ENCODE measurements at places on chromosomes 2 and 18. TPM values are rescaled to one million over a fixed set of nuclear protein-coding genes. Genes with fewer than 3 reads are reported as not detected.

Gene CCDC141
- total RNA-seq = 1.7 TPM

Gene GKN2
- not detected for total RNA-seq

Gene LYG2
- not detected for total RNA-seq

Gene DSG3
- not detected for total RNA-seq

Gene NEU2
- not detected for total RNA-seq

Gene MITD1
- total RNA-seq = 30.3 TPM

Gene TMEM87B
- 20.1 TPM for total RNA-seq

Gene WDFY1
- 47.1 TPM for total RNA-seq

Gene SAG
- total RNA-seq = not detected

Gene LOXL3
- 12.0 TPM for total RNA-seq

Gene EIF2AK3
- 19.8 TPM for total RNA-seq

Gene ANKRD30B
- total RNA-seq = 17.4 TPM

GRCh38 chr2:174587579-174587978 lies 10.0 kb downstream of the WIPF1 start:
- peak overlapping the region; percentile 63 for H3K27ac ChIP-seq
- H3K27me3 ChIP-seq = no peaks in the 10 kb centered on the region
- no peak for DNase-seq
- H3K4me1 ChIP-seq = peaks cover 50% of the 10 kb centered on the region
- no peak overlapping the region for H3K4me3 ChIP-seq

DNA sequence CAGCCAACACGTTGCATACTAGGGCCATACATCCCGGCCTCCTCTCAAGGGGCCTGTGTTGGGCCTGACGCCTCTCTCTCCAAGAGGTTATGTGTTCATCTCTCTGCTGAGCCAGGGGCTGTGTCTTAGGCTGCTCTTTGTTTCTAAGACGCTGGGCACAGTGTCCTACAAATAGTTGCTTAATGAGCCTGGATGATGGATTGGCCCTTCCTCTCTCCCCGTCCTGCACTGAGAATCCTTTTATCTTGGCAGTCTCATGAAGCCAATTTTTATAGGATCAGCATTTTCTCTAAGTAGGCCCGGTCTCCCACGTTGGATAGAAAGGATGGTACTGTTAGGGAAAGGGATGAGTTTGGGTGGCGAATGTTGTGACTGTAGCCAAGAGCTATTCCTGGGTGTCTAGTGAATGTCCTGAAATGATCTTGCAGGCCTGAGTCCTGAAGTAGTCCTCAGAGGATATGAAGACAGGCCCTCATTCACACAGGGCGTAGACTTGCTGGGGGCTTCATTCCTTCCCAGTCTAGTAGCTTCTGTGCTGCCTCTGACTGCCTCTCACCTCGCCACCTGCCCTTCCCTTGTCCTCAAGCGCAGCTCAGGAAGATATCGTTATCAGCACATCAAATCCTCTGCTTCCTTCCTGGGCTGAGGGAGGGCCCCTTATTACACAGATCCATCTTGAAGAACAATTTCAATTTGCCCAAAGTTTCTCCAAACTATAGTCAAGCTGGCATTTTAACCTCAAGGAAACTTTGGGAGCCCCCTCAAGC lies 8.8 kb downstream of the LBH start:
- no peak for DNase-seq
- no peaks in the 10 kb centered on the region for H3K36me3 ChIP-seq
- no peak overlapping the region for H3K4me3 ChIP-seq

- peaks cover under 1% of the 10 kb centered on the region for H3K4me1 ChIP-seq
- H3K27me3 ChIP-seq = no peaks in the 10 kb centered on the region
These were observed 95.1 kb downstream of the EHBP1 start for GRCh38 chr2:62800618-62801017.

GRCh38 chr2:105144941-105145300 lies 96.6 kb upstream of the GPR45 start:
- H3K4me1 ChIP-seq = peaks cover 18% of the 10 kb centered on the region
- H3K27me3 ChIP-seq = no peaks in the 10 kb centered on the region
- DNase-seq = no peak
- H3K4me3 ChIP-seq = no peak overlapping the region
- H3K36me3 ChIP-seq = no peaks in the 10 kb centered on the region

- no peak for DNase-seq
- no peak overlapping the region for H3K27ac ChIP-seq
- no peaks in the 10 kb centered on the region for H3K27me3 ChIP-seq
- H3K4me3 ChIP-seq = no peak overlapping the region
- peaks cover 58% of the 10 kb centered on the region for H3K4me1 ChIP-seq
These were observed 30.5 kb downstream of the LAMA3 start for GRCh38 chr18:23719634-23720201.

- H3K4me3 ChIP-seq = no peak overlapping the region
- H3K27me3 ChIP-seq = no peaks in the 10 kb centered on the region
- no peaks in the 10 kb centered on the region for H3K4me1 ChIP-seq
- H3K36me3 ChIP-seq = no peaks in the 10 kb centered on the region
- H3K27ac ChIP-seq = no peak overlapping the region
These were observed 19.6 kb downstream of the MSH2 start for GRCh38 chr2:47422560-47422959.

- no peak for DNase-seq
- no peak overlapping the region for H3K27ac ChIP-seq
- H3K4me3 ChIP-seq = no peak overlapping the region
- no peaks in the 10 kb centered on the region for H3K36me3 ChIP-seq
- H3K27me3 ChIP-seq = no peaks in the 10 kb centered on the region
- H3K4me1 ChIP-seq = no peaks in the 10 kb centered on the region
These were observed 538.3 kb downstream of the CNTNAP5 start for GRCh38 chr2:124563426-124563825.

DNA sequence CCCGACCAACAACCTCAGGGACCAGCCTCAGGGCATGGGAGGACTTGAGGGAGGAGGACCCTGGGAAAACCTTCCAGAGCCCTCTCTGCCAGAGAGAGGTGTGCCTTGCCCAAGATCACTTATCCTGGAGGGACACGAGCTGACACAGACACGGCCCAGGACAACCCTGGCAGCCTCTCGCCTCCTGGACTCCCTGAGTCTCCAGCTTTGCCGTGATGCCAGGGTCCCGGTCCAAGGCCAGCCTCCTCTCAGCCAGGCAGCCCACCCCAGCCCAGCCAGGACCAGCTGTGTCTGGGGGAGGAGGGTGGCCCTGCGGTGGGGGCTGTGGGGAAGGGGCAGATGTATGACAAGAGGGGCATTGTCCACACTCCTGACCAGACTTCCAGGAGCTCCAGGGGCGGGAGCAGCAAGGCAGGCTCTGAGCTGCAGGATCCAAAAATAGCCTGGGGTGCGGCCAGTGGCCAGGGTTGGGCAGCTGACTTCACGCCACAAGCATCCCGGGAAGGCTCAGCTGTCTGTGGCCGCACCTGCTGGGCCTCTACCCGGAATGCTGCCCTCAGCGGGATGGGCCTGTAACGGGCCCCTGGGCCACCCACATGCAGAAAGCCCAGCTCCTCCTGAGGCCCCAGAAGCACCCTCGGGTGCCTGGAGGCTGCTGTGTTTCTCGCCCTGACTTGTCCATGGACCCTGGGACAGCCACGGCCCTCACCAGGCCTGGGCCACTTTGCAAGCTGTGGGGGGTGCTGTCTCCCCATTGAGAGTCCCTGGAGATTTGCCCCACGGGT lies 65.5 kb upstream of the GPC1 start:
- no peak overlapping the region for H3K4me3 ChIP-seq
- H3K4me1 ChIP-seq = peaks cover 46% of the 10 kb centered on the region
- H3K27me3 ChIP-seq = no peaks in the 10 kb centered on the region
- no peaks in the 10 kb centered on the region for H3K36me3 ChIP-seq
- DNase-seq = peak; percentile 61

GRCh38 chr2:182167882-182168281 lies 182.2 kb downstream of the PPP1R1C start:
- no peak overlapping the region for H3K27ac ChIP-seq
- H3K27me3 ChIP-seq = no peaks in the 10 kb centered on the region
- H3K36me3 ChIP-seq = no peaks in the 10 kb centered on the region

- DNase-seq = no peak
- no peaks in the 10 kb centered on the region for H3K36me3 ChIP-seq
- peak overlapping the region; percentile 77 for H3K27ac ChIP-seq
- no peaks in the 10 kb centered on the region for H3K27me3 ChIP-seq
- H3K4me3 ChIP-seq = no peak overlapping the region
These were observed 203.4 kb upstream of the ID2 start for GRCh38 chr2:8478471-8478793.

GRCh38 chr2:199734011-199734410 lies 117.0 kb downstream of the FTCDNL1 start:
- DNase-seq = no peak
- no peak overlapping the region for H3K4me3 ChIP-seq
- H3K36me3 ChIP-seq = no peaks in the 10 kb centered on the region
- H3K4me1 ChIP-seq = no peaks in the 10 kb centered on the region

GRCh38 chr2:168114040-168114439 lies 133.4 kb downstream of the STK39 start:
- H3K27me3 ChIP-seq = no peaks in the 10 kb centered on the region
- no peak overlapping the region for H3K4me3 ChIP-seq

- no peak overlapping the region for H3K4me3 ChIP-seq
- no peaks in the 10 kb centered on the region for H3K27me3 ChIP-seq
- no peak overlapping the region for H3K27ac ChIP-seq
- H3K4me1 ChIP-seq = no peaks in the 10 kb centered on the region
These were observed 330.6 kb downstream of the CYRIA start for GRCh38 chr2:16334886-16335603.

DNA sequence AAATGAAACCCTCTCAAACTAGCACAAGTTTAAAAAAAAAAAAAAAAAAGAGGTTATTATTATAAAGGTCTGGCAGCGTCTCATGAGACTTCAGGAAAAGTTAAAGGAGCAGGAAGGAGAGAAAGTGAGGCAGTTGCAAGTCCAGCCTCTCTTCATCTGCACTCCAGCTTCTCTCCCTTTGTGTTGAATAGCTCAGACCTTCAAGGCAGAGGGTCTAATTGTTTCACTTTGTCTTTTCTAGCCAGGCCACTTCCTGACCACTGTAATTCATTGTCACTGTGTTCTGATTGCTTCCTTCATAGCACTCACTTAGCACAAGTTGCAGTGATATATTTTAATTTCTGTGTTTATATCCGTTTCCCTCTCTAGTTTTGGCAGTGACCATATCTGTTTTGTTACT lies 99.9 kb downstream of the SPATS2L start:
- H3K27me3 ChIP-seq = no peaks in the 10 kb centered on the region
- H3K27ac ChIP-seq = peak overlapping the region; percentile 66
- H3K36me3 ChIP-seq = peaks cover 5% of the 10 kb centered on the region
- H3K4me1 ChIP-seq = peaks cover 39% of the 10 kb centered on the region

DNA sequence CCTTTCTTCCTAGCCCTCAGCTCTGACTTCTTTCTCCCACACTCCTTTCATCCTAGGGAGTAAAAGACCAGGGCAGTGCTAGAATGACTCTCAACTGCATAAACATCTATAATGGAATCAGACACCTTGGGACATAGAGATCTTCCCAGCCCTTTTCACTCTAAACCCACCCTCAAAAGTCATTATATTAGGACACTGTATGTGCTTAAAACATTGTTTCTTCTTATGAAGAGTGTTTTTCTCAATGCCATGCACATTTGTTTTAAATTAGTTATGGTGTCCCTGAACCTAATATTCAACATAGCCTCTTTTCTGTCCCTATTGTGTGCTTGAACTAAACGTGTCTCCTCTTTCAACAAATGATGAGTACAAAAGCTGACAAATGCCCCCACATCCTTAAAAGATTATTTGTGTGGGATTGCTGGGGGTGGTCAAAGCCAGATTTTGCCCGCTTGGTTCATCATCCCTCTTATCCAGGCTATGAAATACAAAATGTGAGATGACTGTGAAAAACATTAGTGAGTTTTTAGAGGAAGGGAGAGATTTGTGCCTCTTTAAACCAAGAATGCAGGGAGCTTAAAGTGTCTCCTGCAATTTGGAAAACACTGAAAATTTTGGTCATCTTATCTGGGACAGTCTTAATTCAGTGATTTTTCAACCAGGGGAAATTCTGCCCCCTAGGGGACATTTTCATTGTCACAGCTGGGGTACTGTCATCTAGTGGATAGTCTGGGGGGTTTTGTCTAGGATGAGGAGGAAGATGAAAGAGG lies 29.0 kb downstream of the SERPINB5 start:
- no peaks in the 10 kb centered on the region for H3K27me3 ChIP-seq
- H3K27ac ChIP-seq = no peak overlapping the region

GRCh38 chr2:53347269-53347668 lies 420.3 kb upstream of the CHAC2 start:
- H3K4me3 ChIP-seq = no peak overlapping the region
- DNase-seq = no peak
- H3K36me3 ChIP-seq = no peaks in the 10 kb centered on the region
- no peak overlapping the region for H3K27ac ChIP-seq
- H3K27me3 ChIP-seq = no peaks in the 10 kb centered on the region
- no peaks in the 10 kb centered on the region for H3K4me1 ChIP-seq

- H3K27me3 ChIP-seq = no peaks in the 10 kb centered on the region
- H3K36me3 ChIP-seq = no peaks in the 10 kb centered on the region
- H3K27ac ChIP-seq = peak overlapping the region; percentile 32
- H3K4me3 ChIP-seq = no peak overlapping the region
- peak; percentile 28 for DNase-seq
- no peaks in the 10 kb centered on the region for H3K4me1 ChIP-seq
These were observed 56.1 kb upstream of the FHL2 start for GRCh38 chr2:105454801-105455485.

- no peak overlapping the region for H3K27ac ChIP-seq
- H3K27me3 ChIP-seq = no peaks in the 10 kb centered on the region
These were observed 152.7 kb downstream of the TWIST2 start for GRCh38 chr2:239000500-239001073.

- no peak overlapping the region for H3K27ac ChIP-seq
- DNase-seq = no peak
- H3K4me3 ChIP-seq = no peak overlapping the region
These were observed 67.6 kb downstream of the OLA1 start for GRCh38 chr2:174180726-174181236.

GRCh38 chr2:217959723-217960122 lies 43.1 kb downstream of the TNS1 start:
- H3K4me1 ChIP-seq = peaks cover 19% of the 10 kb centered on the region
- no peaks in the 10 kb centered on the region for H3K27me3 ChIP-seq
- no peak overlapping the region for H3K27ac ChIP-seq
- DNase-seq = no peak
- no peaks in the 10 kb centered on the region for H3K36me3 ChIP-seq
- H3K4me3 ChIP-seq = no peak overlapping the region

GRCh38 chr2:234269769-234270204 lies 219.3 kb downstream of the SPP2 start:
- H3K4me3 ChIP-seq = no peak overlapping the region
- no peak for DNase-seq
- no peaks in the 10 kb centered on the region for H3K36me3 ChIP-seq
- H3K27me3 ChIP-seq = no peaks in the 10 kb centered on the region
- no peak overlapping the region for H3K27ac ChIP-seq

DNA sequence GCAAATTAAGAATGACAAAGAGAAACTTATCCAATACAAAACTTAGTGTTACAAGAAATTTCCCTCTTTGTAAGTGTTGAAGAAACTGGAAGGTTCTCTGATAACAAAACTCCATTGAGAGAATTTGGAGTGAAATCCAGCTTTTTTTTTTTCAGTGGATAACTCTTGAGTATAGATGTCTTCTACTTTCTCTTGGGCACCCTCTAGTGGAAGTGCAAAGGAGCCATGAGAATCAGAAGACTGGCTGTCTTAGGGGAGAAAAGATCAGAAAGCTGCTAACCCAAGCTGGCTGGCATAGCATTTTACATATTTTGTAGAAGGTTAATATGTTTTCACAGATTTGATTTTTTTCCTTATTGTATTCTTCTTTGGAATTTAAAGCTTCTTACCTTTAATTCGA lies 138.8 kb upstream of the SATB2 start:
- no peak overlapping the region for H3K27ac ChIP-seq
- no peaks in the 10 kb centered on the region for H3K36me3 ChIP-seq
- no peaks in the 10 kb centered on the region for H3K4me1 ChIP-seq
- no peak for DNase-seq
